ENCODE measurements at places on chromosomes 7 and 10.

- no peak for DNase-seq
These were observed 416.9 kb downstream of the THSD7A start for GRCh38 chr7:11415101-11415500.

- no peak for DNase-seq
These were observed 14.6 kb upstream of the GDI2 start for GRCh38 chr10:5827841-5828240.

DNA sequence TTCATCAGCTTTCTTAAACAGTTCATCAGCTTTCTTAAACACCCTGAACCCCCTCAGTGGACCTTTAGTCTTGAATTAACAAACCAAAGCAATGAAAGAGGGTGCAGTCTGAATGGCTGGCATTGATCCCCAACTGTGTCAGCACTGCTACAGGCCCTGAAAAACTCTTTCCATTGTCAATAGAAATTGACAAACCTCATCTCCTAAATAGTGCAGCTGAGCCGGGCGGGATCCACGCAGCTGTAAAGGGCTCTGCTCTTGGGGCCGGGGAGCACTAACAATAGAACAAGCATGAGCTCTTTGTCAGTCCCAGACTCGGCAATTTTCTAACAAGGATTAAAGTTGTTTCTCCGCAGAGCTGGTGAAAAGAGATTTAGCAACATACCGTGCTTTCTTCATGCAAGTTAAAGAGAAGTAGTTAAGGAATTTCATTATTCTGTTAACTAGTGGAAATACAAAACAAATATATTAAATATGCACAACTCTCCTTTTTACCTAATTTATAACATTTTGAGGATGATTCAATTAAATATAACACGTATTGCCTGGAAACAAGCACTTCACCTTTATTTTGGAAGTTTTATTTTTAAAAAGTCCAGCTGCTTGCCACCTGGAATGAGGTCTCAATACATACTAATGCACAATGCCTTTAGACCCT, 24.7 kb upstream of the FEZF1 start:
- no peak for DNase-seq

DNA sequence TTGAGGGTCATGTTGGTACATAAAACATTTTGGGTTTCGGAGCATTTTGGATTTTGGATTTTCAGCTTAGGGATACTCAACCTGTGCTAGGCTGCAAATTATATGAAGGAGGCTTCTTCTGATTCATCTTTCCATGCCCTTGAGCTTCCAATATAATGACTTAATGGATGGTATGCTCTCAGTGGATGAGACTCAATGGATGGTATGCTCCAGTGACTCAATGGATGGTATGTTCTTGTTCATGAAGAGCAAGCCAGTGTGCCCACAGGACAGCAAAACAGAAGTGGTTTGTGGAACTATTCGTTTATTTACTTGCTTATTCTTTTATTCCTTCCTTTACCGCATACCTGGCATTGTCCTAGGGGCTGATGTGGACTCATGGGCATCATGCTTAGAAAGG, 969.6 kb downstream of the LRMDA start:
- no peak for DNase-seq

GRCh38 chr10:8844141-8844540, 789.7 kb downstream of the GATA3 start:
- no peak for DNase-seq

GRCh38 chr7:70566671-70567070, 565.3 kb upstream of the GALNT17 start:
- DNase-seq: no peak

DNA sequence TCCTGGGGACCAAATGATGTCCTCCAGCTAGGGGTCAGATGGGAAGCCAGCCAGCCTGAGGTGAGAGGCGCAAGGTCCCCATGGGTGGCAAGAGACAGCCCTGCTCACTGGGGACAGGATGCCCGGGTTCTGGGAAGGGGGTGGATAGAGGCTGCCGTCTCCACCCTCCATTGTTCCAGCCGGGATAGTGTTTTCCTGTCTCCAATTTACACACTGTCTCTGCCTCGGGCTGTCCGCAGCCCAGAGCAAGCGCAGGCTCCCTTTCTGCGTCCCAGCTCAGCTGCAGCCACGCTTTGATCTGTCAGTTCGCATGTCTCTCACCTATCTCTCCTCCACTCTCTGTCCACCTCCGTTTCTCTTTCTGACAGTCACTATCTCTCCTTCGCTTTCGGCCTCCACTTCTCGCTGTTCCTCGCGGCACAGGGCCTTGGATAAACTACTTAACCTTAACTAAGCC, 2.1 kb downstream of the EPHB4 start:
- DNase-seq: no peak

- no peak for DNase-seq
These were observed 2.0 kb downstream of the BMPR1A start for GRCh38 chr10:86758189-86759072.

DNA sequence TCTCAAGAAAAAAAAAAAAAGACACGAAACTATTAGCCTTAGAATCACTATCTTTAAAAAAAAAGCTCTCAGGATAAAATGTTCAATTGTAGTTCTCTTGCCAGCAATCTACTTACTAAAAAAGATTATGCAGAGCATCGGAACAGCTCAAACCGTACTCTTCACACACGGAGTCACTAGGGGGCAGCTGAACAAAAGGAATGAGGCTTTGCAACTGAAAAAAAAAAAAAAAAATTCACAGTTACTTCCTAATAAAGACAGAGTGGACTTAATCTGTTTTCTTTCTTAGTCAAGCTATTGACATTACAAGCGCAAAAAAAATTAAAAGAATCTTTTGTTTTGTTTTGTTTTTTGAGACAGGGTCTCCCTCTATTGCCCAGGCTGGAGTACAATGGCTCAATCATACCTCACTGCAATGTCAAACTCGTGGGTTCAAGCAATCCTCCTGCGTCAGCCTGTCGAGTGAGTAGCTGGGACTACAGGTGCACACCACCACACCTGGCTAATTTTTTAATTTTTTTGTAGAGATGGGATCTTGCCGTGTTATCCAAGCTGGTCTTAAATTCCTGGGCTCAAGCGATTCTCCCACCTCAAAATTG, 11.5 kb downstream of the PMS2 start:
- no peak for DNase-seq

DNA sequence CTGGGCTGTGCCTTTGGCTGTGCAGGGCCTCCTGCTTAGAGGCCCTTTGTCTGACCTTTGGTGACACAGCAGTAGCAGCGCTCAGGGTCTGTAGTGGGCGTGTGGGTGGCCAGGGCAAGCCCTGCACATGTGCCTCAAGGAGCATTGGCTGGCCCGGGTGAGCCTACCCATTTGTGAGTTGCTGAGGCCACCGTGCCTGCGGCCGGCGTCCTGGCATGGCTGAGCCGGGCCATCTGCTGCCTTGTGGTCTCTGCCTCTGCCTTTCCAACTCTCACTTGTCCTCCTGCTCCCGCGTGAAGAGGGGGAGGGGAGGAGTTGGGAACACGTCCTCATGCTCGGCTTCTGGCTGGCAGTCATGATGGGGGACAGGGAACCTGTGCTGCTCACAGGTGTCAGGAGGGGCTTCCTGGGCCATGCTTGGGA, 9.2 kb upstream of the ORAI2 start:
- no peak for DNase-seq

Data from SIG-M5 (cell line).